ENCODE measurements at places on chromosomes 4 and X. TPM values are rescaled to one million over a fixed set of nuclear protein-coding genes. Genes with fewer than 3 reads are reported as not detected.

Gene TENT5D
- not detected for polyA plus RNA-seq

Gene TRO
- 47.5 TPM for polyA plus RNA-seq

Gene TNIP3
- polyA plus RNA-seq = 0.05 TPM

Gene DDIT4L
- 3.7 TPM for polyA plus RNA-seq

- H3K4me1 ChIP-seq = no peaks in the 10 kb centered on the region
- no peaks in the 10 kb centered on the region for H3K36me3 ChIP-seq
- no peaks in the 10 kb centered on the region for H3K27me3 ChIP-seq
- no peak overlapping the region for H3K4me3 ChIP-seq
These were observed 9.1 kb upstream of the ARHGEF6 start for GRCh38 chrX:136789856-136790255.

DNA sequence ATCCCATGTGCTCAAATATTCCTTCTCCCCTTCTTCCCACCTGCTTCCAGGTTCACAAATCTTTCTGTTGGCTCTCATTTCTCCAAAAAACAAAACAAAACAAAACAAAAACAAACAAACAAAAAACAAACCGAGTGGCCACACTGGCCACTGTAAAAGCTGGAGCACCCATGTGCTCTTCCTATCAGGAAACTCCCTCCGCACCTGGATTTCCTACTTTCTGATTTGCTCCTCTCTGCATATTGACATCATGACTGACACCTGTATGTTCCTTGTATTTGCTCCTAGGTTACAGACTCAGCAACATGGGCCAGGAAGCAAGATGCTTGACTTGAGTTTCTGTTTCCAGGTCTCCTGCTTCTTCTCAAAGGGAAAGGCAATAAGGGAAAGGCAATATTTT, 258.8 kb downstream of the GPC3 start:
- no peaks in the 10 kb centered on the region for H3K4me1 ChIP-seq
- no peaks in the 10 kb centered on the region for H3K36me3 ChIP-seq
- no peak for DNase-seq
- no peaks in the 10 kb centered on the region for H3K27me3 ChIP-seq

GRCh38 chr4:140049024-140049848, 104.7 kb downstream of the MAML3 start:
- H3K27me3 ChIP-seq = no peaks in the 10 kb centered on the region
- peak; percentile 78 for DNase-seq
- peaks cover 5% of the 10 kb centered on the region for H3K4me1 ChIP-seq
- H3K36me3 ChIP-seq = no peaks in the 10 kb centered on the region
- H3K27ac ChIP-seq = peak overlapping the region; percentile 62
- H3K4me3 ChIP-seq = peak overlapping the region; percentile 17

- H3K4me3 ChIP-seq = no peak overlapping the region
- no peaks in the 10 kb centered on the region for H3K27me3 ChIP-seq
- DNase-seq = no peak
- H3K36me3 ChIP-seq = no peaks in the 10 kb centered on the region
- no peaks in the 10 kb centered on the region for H3K4me1 ChIP-seq
- H3K27ac ChIP-seq = no peak overlapping the region
These were observed 4.0 kb upstream of the SH2D1A start for GRCh38 chrX:124342174-124342867.

Gene TCEAL2
- polyA plus RNA-seq = 105 TPM

DNA sequence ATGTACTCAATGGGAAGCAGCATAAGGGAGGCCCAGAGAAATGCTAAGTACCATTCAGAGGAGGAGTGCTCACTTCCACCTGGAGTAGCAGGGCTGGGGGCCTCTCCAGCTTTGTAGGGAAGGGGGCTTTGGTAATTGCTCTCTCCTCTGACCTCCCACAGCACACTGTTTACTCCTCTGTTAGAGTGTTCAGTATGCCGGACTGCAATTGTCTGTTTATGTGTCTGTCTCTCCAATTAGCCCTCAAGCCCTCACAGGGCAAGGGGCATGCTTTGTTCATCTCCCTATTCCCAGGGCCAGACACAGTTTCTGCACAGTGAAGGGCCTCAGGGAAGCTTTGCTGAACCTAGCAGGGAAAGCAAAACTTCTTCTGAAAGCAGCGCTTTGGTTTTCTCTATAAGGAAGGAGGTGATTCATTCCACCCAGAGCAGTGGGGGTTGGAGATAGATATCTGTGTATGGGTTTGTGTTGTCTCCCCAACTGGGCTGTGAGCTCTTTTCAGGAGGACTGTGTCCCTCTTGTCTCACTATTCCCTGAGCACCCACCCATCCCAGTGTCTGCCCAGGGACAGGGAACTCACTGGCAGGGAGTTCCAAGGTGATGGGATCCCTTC, 50.0 kb upstream of the VMA21 start:
- no peaks in the 10 kb centered on the region for H3K36me3 ChIP-seq
- no peaks in the 10 kb centered on the region for H3K27me3 ChIP-seq
- no peak for DNase-seq
- H3K27ac ChIP-seq = no peak overlapping the region

DNA sequence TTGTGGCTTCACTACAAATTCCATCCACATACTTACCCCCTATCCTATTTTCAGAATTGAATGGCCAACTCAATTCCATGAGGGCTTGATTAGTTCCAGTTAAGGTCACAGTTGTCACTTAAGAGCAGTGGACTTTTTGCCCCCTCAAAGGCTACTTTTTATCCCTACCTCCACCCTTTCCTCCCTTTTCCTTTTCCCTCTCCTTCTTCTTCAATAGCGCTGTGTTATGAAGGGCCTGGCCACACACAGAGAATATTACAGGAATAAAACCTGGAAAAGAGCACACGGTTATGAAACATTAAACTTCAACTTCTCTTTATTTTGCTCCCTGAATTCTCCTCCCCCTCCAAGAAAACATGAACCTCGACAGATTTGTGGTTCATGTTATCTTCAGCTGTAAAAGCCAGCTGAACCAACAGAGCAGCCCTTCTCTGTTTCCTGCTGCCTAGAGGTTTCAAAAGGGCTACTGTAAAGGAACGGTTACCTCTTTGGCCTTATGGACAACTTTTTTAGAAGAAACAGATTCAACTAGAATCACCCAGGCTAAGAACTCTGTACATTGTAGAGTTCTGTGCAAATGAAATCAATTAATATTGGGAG, 87.0 kb upstream of the RPL34 start:
- H3K4me1 ChIP-seq = no peaks in the 10 kb centered on the region
- H3K27me3 ChIP-seq = no peaks in the 10 kb centered on the region
- H3K27ac ChIP-seq = no peak overlapping the region
- no peaks in the 10 kb centered on the region for H3K36me3 ChIP-seq
- no peak overlapping the region for H3K4me3 ChIP-seq

- H3K4me3 ChIP-seq = no peak overlapping the region
- no peak for DNase-seq
- H3K36me3 ChIP-seq = no peaks in the 10 kb centered on the region
- H3K27ac ChIP-seq = no peak overlapping the region
These were observed 92.6 kb downstream of the KDR start for GRCh38 chr4:55032788-55033187.

Gene NHSL2
- 6.9 TPM for polyA plus RNA-seq

Gene C4orf54
- polyA plus RNA-seq = not detected

DNA sequence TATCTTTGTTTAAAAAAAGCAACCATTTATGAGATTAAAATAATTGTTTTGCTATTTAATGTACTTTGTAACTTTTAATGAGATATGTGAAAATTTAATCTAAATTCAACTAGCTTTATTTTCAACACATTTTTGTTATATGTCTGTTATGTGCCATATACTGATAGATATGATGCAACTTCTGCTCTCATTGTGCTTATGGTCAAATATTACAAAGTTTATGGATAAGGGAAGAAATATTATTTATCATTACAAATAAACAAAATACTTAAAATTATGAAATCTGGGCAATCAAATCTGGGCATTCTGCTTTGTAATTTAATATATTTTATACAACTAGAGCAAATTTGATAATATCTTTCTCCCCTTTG, 40.0 kb downstream of the PCDH10 start:
- DNase-seq = no peak
- no peaks in the 10 kb centered on the region for H3K4me1 ChIP-seq
- no peak overlapping the region for H3K27ac ChIP-seq

GRCh38 chrX:9619581-9619980, 146.1 kb downstream of the GPR143 start:
- no peak overlapping the region for H3K4me3 ChIP-seq
- H3K27ac ChIP-seq = no peak overlapping the region
- H3K36me3 ChIP-seq = no peaks in the 10 kb centered on the region
- no peaks in the 10 kb centered on the region for H3K27me3 ChIP-seq

- no peaks in the 10 kb centered on the region for H3K4me1 ChIP-seq
- no peak overlapping the region for H3K4me3 ChIP-seq
- no peaks in the 10 kb centered on the region for H3K36me3 ChIP-seq
- DNase-seq = no peak
- H3K27ac ChIP-seq = no peak overlapping the region
These were observed 204.9 kb downstream of the SMARCA1 start for GRCh38 chrX:129318375-129318774.

- H3K4me1 ChIP-seq = no peaks in the 10 kb centered on the region
- H3K36me3 ChIP-seq = no peaks in the 10 kb centered on the region
- no peaks in the 10 kb centered on the region for H3K27me3 ChIP-seq
- DNase-seq = no peak
- H3K27ac ChIP-seq = no peak overlapping the region
These were observed 377.4 kb downstream of the SMARCA1 start for GRCh38 chrX:129145840-129146272.

- no peaks in the 10 kb centered on the region for H3K27me3 ChIP-seq
- H3K4me3 ChIP-seq = no peak overlapping the region
- no peaks in the 10 kb centered on the region for H3K36me3 ChIP-seq
- H3K27ac ChIP-seq = no peak overlapping the region
- no peak for DNase-seq
- peaks cover 9% of the 10 kb centered on the region for H3K4me1 ChIP-seq
These were observed 47.2 kb downstream of the SEL1L3 start for GRCh38 chr4:25815586-25815985.

- no peaks in the 10 kb centered on the region for H3K36me3 ChIP-seq
- H3K27ac ChIP-seq = no peak overlapping the region
- H3K4me3 ChIP-seq = no peak overlapping the region
- H3K4me1 ChIP-seq = no peaks in the 10 kb centered on the region
- no peak for DNase-seq
These were observed 160.4 kb downstream of the SHROOM3 start for GRCh38 chr4:76595435-76595834.

- H3K36me3 ChIP-seq = no peaks in the 10 kb centered on the region
- H3K4me1 ChIP-seq = no peaks in the 10 kb centered on the region
- H3K27ac ChIP-seq = no peak overlapping the region
These were observed 85.0 kb downstream of the RCHY1 start for GRCh38 chr4:75429208-75429607.

- no peaks in the 10 kb centered on the region for H3K27me3 ChIP-seq
- H3K4me1 ChIP-seq = no peaks in the 10 kb centered on the region
- H3K27ac ChIP-seq = no peak overlapping the region
- no peak overlapping the region for H3K4me3 ChIP-seq
- DNase-seq = no peak
- no peaks in the 10 kb centered on the region for H3K36me3 ChIP-seq
These were observed 907 bp upstream of the ATP10D start for GRCh38 chr4:47484168-47484567.

- no peak for DNase-seq
- H3K4me3 ChIP-seq = no peak overlapping the region
- H3K36me3 ChIP-seq = no peaks in the 10 kb centered on the region
These were observed 169.4 kb downstream of the MID1 start for GRCh38 chrX:10450959-10451355.

Gene CWH43
- polyA plus RNA-seq = not detected

DNA sequence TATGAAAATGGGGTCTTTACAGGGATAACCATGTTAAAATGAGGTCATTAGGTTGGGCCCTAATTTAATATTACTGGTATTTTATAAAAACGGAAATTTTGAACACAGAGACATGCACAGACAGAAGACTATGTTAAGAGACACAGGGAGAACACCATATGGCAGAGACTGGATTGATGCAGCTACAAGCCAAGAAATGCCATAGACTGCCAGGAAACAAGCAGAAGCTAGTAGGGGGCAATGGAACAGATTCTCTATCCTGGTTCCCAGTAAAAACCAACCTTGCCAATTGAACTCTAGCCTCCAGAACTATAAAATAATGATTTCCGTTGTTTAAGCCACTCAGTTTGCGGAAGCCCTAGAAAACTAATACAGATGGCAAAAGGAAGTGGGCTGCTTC, 6.6 kb upstream of the GUF1 start:
- no peak overlapping the region for H3K4me3 ChIP-seq
- H3K36me3 ChIP-seq = no peaks in the 10 kb centered on the region
- DNase-seq = no peak
- H3K4me1 ChIP-seq = no peaks in the 10 kb centered on the region
- no peaks in the 10 kb centered on the region for H3K27me3 ChIP-seq

GRCh38 chr4:152344001-152344400, 191.9 kb downstream of the FBXW7 start:
- no peak overlapping the region for H3K4me3 ChIP-seq
- H3K27me3 ChIP-seq = no peaks in the 10 kb centered on the region
- no peak overlapping the region for H3K27ac ChIP-seq
- H3K4me1 ChIP-seq = no peaks in the 10 kb centered on the region
- DNase-seq = no peak

Gene SPARCL1
- 1,049 TPM for polyA plus RNA-seq

GRCh38 chr4:53101191-53101581, 239.1 kb downstream of the RASL11B start:
- DNase-seq = no peak
- no peaks in the 10 kb centered on the region for H3K36me3 ChIP-seq
- peaks cover 4% of the 10 kb centered on the region for H3K4me1 ChIP-seq
- H3K27me3 ChIP-seq = no peaks in the 10 kb centered on the region
- H3K4me3 ChIP-seq = no peak overlapping the region
- no peak overlapping the region for H3K27ac ChIP-seq

GRCh38 chrX:48003758-48004457, at the start of gene ZNF182:
Gene ZNF182 (minus strand): TSS chrX:48003989. CDS start chrX:48002609, 1,380 bp downstream.
- no peaks in the 10 kb centered on the region for H3K27me3 ChIP-seq
- no peaks in the 10 kb centered on the region for H3K36me3 ChIP-seq
- H3K4me3 ChIP-seq = peak within 1 kb of the TSS; percentile 48
- H3K4me1 ChIP-seq = no peaks in the 10 kb centered on the region

GRCh38 chr4:6270636-6271121, 1.0 kb downstream of the WFS1 start:
- peak; percentile 48 for DNase-seq
- no peaks in the 10 kb centered on the region for H3K36me3 ChIP-seq
- peak overlapping the region; percentile 96 for H3K4me3 ChIP-seq
- peak overlapping the region; percentile 82 for H3K27ac ChIP-seq

Gene CABS1
- polyA plus RNA-seq = not detected

DNA sequence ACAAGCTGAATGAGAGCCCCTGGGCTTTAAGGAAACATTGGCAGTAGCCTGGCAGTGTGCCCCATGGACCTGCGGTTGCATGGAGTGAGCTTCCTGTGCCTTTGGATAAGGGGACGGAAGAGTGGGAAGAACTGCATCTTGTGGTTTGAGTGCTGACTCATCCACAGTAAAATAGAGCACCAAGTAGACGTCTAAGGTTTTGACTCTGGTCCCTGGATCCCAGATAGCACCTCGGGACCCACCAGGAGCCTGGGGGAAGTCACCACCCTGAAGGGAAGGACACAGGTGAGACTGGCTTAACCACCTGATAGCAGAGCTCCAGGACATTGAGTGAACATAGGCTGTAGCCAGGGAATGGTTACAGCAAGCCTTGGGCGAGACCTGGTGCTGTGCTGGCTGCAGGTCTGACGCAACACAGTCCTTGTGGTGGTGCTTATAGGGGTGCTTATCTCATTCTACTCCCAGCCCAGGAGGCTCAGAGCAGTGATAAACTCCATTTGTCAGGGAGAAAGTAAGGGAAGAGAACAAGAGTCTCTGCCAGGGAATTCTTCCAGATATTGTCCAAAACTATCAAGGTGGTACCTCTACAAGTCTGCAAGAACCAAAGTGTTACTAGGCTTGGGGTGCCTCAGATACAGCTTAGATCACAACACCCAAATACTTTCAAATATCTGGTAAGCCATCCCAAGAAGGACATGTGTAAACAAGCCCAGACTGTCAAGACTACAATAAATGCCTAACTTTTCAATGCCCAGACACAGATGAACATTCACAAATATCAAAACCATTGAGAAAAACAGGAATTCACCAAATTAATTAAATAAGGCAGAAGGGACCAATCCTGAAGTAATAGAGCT, 123.6 kb upstream of the TET2 start:
- no peaks in the 10 kb centered on the region for H3K36me3 ChIP-seq
- H3K4me1 ChIP-seq = no peaks in the 10 kb centered on the region
- DNase-seq = no peak
